ENCODE measurements at places on chromosomes 1 and 21. TPM values are rescaled to one million over a fixed set of nuclear protein-coding genes. Genes with fewer than 3 reads are reported as not detected.

GRCh38 chr1:93878501-93878888, 511 bp downstream of the DNTTIP2 start:
- H3K27me3 ChIP-seq = no peaks in the 10 kb centered on the region
- peak overlapping the region; percentile 96 for H3K27ac ChIP-seq
- peaks cover 40% of the 10 kb centered on the region for H3K36me3 ChIP-seq
- H3K4me1 ChIP-seq = peaks cover 31% of the 10 kb centered on the region
- peak; percentile 77 for DNase-seq
- H3K4me3 ChIP-seq = peak overlapping the region; percentile 95

DNA sequence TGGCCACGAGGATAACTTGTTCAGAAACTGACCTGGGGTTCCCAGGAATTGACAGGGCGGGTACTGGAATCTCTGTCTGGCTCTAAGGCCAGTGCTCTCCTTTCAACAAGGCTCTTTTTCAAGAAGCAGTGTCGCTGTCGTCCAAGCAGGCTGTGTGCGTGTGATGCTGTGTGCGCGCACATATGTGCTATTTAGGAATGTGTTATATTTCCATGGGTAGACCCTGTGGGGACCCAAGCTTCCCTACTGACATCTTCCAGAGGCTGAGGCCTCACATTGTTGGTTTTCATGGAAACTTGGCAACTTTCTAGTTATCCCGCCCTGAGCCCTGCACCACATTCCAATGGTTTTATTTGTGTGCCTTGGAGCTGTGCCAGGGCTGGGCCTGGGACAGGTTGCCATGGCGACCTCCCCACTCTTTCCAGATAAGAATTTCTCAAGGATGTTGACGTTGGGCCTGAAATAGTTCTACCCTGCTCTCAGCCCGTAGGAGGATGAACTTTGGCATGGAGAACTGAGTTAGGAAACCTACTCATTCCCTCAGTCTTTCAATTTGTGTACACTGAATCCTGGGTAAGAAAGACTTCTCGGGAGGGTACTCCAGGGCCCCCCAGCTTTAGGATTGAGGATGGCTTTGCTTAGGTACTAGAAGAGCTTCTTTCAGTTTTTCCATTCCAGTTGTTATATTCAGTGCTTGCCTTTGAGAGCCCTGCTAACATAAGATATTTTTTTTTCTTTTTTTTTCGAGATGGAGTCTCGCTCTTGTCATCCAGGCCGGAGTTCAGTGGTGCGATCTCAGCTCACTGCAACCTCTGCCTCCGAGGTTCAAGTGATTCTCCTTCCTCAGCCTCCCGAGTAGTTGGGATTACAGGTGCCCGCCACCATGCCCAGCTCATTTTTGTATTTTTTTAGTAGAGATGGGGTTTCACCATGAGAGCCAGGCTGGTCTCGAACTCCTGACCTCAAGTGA, 38.8 kb upstream of the SRSF10 start:
- H3K27me3 ChIP-seq = no peaks in the 10 kb centered on the region
- peak; percentile 94 for DNase-seq
- H3K4me3 ChIP-seq = no peak overlapping the region
- H3K4me1 ChIP-seq = peaks cover 57% of the 10 kb centered on the region
- H3K27ac ChIP-seq = peak overlapping the region; percentile 87

DNA sequence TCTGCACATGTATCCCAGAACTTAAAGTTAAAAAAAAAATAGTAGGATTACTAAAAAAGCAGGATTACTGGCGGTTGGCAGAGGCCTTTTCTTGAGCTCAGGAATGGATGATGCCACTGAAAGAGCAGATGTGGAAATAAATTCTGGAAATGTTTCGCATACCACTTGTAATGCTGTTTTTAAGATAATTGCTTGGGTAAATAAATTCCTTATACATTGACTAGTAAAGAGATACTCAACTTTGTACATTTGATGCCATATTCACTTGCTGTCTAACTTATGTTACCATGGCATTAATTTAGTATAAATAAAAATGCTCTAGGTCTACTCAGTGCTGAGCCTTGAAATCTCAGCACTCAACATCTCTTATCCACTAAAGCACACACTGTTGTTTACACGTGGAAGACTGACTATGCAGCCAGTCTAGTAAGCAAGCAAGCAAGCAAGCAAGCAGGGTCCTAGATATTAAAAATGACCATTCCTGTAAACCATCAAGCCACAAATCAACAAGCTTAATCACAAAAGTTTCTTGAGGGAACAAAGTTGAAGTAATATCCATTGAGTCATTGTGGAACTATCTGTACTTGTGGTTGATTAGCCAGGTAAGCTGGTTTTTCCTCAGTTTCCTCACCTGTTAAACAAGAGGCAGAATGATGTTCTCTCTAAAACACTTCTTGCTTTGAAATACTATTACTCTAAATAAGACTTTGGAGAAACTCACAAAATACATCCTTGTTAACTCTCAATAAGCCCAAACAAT, 1.7 kb upstream of the RASAL2 start:
- peaks cover 31% of the 10 kb centered on the region for H3K4me1 ChIP-seq
- peak overlapping the region; percentile 14 for H3K27ac ChIP-seq
- DNase-seq = no peak
- H3K36me3 ChIP-seq = no peaks in the 10 kb centered on the region

Gene NR1I3
- not detected for total RNA-seq

- no peak overlapping the region for H3K27ac ChIP-seq
- H3K4me1 ChIP-seq = no peaks in the 10 kb centered on the region
- DNase-seq = no peak
- H3K36me3 ChIP-seq = peaks cover 91% of the 10 kb centered on the region
These were observed 36.0 kb downstream of the RNU1-1 start for GRCh38 chr1:16478091-16478490.

- DNase-seq = no peak
- H3K36me3 ChIP-seq = no peaks in the 10 kb centered on the region
- no peaks in the 10 kb centered on the region for H3K27me3 ChIP-seq
These were observed 36.5 kb upstream of the DNASE2B start for GRCh38 chr1:84361796-84362195.

DNA sequence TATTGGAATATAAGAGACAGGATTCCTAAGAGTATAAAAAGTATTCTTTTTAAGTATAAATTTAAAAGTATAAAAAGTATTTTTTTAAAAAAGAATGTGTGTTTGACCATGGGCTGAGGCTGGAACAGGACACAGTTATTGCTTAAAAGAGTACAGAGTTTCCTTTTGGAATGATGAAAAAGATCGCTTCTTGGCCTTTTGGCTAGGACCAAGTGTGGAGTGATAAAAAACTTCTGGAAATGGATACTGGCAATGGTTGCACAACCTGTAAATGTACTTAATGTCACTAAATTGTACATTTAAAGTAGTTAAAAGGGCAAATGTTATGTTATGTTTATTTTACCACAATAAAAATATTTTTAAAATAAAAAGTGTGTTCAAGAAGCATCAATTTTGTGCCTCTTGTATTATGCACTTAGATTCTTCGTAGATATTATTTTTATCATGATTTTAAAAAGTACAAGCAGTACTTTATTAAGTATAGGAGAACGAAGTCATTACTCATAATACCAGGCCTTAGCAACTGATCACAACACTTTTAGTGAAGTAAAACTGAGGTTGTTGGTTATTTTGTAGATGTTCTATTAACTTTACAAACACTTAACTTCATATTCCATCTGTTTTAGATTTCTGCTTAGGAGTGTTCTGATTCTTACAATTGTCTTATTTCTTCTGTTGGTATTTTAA, 389.1 kb upstream of the ZP4 start:
- H3K27ac ChIP-seq = no peak overlapping the region
- no peak overlapping the region for H3K4me3 ChIP-seq
- no peaks in the 10 kb centered on the region for H3K4me1 ChIP-seq
- DNase-seq = no peak
- H3K27me3 ChIP-seq = no peaks in the 10 kb centered on the region
- no peaks in the 10 kb centered on the region for H3K36me3 ChIP-seq

DNA sequence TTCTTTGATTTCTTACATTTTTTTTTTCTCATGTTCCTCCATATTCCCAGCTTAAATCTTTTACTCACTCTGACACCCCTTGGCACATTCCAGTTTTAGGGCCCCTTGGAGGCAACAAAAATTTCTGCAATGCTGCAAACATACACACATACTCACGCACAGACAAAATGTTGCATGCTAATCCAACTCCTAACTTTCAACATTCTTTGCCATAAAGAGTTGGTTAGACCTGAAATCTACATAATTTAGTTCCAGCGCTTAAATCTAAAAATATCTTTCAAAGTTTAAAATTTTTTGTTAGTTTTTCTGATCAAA, 103.9 kb downstream of the PTPN14 start:
- H3K27ac ChIP-seq = no peak overlapping the region
- H3K4me1 ChIP-seq = no peaks in the 10 kb centered on the region

Gene KIF2C
- 1.7 TPM for total RNA-seq

GRCh38 chr1:229869240-229869639, 197.8 kb upstream of the GALNT2 start:
- H3K4me3 ChIP-seq = no peak overlapping the region
- no peak for DNase-seq
- H3K4me1 ChIP-seq = no peaks in the 10 kb centered on the region
- H3K36me3 ChIP-seq = no peaks in the 10 kb centered on the region
- no peaks in the 10 kb centered on the region for H3K27me3 ChIP-seq

GRCh38 chr1:202697038-202697437, 13.2 kb downstream of the SYT2 start:
- H3K36me3 ChIP-seq = no peaks in the 10 kb centered on the region
- no peak for DNase-seq
- no peak overlapping the region for H3K27ac ChIP-seq
- no peaks in the 10 kb centered on the region for H3K4me1 ChIP-seq
- H3K27me3 ChIP-seq = peaks cover 43% of the 10 kb centered on the region

GRCh38 chr21:33825915-33826314, 89.7 kb downstream of the ATP5PO start:
- no peak overlapping the region for H3K4me3 ChIP-seq
- H3K36me3 ChIP-seq = peaks cover 10% of the 10 kb centered on the region
- H3K27ac ChIP-seq = no peak overlapping the region
- H3K4me1 ChIP-seq = peaks cover 9% of the 10 kb centered on the region
- DNase-seq = no peak

Gene KCND3
- total RNA-seq = 5.5 TPM

Gene DCDC2B
- 3.2 TPM for total RNA-seq

Gene MASP2
- total RNA-seq = not detected

DNA sequence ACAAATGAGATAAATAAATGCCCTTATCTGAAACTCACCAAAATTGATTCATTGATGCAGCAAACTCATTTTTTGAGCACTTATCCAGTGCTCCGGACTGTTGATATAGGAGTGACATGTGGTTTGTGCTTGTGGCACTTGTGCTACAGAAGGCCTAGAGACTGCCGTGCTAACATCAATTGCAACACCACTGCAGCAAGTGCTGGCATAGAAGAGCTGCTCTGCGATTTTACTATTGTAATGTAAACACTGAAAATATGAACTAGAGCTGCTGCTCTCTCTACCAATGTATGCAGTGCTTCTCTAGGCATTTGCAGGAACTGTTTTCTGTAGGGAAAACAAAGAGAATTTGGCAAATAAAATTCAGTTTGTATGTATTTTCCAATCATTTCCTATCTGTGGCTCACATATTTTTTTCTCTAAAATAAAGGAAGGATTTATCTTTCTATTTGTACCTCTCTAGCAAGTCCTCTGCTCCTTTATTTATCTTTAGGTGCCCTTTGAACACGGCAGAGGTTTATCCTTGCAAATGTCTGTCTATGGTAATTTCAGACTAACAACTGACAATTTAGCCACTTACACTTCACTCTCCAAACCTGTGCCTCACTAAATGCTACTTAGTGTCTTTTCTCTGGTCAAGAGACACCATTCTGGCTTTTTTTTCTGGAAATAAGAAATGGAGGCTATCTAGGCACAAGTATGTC, 409.5 kb upstream of the ADGRL2 start:
- no peaks in the 10 kb centered on the region for H3K36me3 ChIP-seq
- DNase-seq = no peak
- no peak overlapping the region for H3K27ac ChIP-seq
- no peaks in the 10 kb centered on the region for H3K4me1 ChIP-seq
- no peak overlapping the region for H3K4me3 ChIP-seq
- no peaks in the 10 kb centered on the region for H3K27me3 ChIP-seq

GRCh38 chr1:209643285-209644020, 8.8 kb downstream of the LAMB3 start:
- H3K4me3 ChIP-seq = no peak overlapping the region
- H3K36me3 ChIP-seq = no peaks in the 10 kb centered on the region
- peaks cover 67% of the 10 kb centered on the region for H3K4me1 ChIP-seq
- H3K27ac ChIP-seq = peak overlapping the region; percentile 74
- H3K27me3 ChIP-seq = no peaks in the 10 kb centered on the region

GRCh38 chr1:113531321-113531720, 141.0 kb downstream of the MAGI3 start:
- no peak overlapping the region for H3K27ac ChIP-seq
- no peaks in the 10 kb centered on the region for H3K27me3 ChIP-seq
- no peak overlapping the region for H3K4me3 ChIP-seq
- no peaks in the 10 kb centered on the region for H3K36me3 ChIP-seq
- no peaks in the 10 kb centered on the region for H3K4me1 ChIP-seq

Gene ZYG11B
- total RNA-seq = 30.6 TPM

Gene ANKRD65
- total RNA-seq = 22.3 TPM

Gene GLMP
- total RNA-seq = 53.7 TPM

DNA sequence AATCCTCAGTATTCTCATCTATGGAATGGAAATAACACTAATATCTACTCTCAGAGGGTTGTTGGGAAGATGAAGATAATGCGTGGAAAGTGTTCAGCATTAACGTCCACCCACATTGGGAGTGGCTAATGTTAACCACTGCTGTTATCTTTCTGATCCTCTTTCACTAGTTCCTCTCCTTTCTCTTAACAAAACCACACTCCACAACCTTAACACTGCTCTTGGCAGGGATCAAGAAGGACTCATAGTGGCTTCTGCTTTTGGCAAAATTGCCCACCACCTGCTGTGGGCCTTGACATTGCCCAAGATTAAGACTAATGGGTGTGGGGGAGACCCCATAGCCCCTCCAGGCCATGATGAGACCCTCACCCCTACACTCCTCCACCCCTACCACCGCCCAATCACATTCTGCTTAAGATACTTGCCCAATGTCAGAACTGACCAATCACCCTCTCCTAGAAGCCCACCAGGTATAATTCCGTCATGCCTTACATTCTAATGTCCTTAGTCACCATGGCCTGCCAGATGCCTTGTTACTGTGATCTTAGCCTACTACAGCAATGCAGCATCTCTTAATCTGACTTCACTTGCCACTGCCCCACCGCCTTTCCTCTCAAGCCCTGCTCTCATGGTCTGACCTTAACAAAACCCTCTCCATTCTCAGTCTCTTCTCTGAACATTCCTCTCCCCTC, 27.1 kb downstream of the DHCR24 start:
- no peak for DNase-seq
- H3K27me3 ChIP-seq = no peaks in the 10 kb centered on the region
- no peak overlapping the region for H3K4me3 ChIP-seq
- H3K36me3 ChIP-seq = peaks cover 43% of the 10 kb centered on the region

- H3K27me3 ChIP-seq = no peaks in the 10 kb centered on the region
- H3K4me3 ChIP-seq = no peak overlapping the region
- no peaks in the 10 kb centered on the region for H3K4me1 ChIP-seq
- no peaks in the 10 kb centered on the region for H3K36me3 ChIP-seq
- no peak overlapping the region for H3K27ac ChIP-seq
- no peak for DNase-seq
These were observed 102.3 kb downstream of the OMA1 start for GRCh38 chr1:58443986-58444868.

All from lower lobe of right lung (tissue), 2 donors.